IMR-90 (cell line): ENCODE measurements at places on chromosomes 3 and 15. TPM values are rescaled to one million over a fixed set of nuclear protein-coding genes. Genes with fewer than 3 reads are reported as not detected.
A peak's percentile ranks its signal among the peaks of the same experiment; 100 is the strongest.

- no peak for DNase-seq
Observed at GRCh38 chr15:99764522-99764921, 31.3 kb upstream of the LYSMD4 start.

Gene NRG4
- total RNA-seq, result not detected in 2 replicates

Gene SHISA5
- total RNA-seq, result 82.3 and 88.6 TPM in 2 replicates

Gene OXTR
- total RNA-seq, result 56.1 and 76.9 TPM in 2 replicates

DNA sequence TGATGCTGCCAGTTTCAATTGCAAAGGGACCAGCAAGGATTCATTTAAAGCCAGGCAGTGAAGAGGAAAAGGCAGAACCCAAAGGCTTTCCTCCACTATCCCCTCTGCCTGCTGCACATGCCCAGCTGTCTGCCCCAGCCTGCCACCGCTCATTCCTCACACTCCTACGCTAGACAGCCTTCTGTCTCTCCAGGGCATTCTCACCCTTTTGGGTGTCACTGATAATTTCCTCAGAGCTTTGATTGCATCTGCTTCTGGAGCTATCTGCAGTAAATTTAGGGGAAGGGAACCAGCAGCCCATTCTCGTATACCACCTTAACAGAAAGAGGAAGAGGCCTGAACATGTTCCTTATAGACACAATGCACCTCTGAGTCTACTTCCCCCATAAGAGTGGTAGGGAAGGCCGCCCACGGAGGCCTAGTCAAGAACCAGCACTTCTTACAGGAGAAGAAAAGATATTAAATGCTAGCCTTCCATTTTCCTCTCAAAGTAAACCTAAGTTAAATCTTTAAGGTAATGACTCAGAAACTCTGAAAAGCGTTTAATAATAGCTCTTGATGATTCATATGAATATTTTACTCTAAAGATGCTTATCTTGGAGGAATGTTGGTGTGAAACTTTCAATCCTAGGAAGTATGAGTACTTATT, 20.9 kb downstream of the NUDT16 start:
- peak; percentile 48 for DNase-seq

- DNase-seq, result peak; percentile 91
Observed at GRCh38 chr15:75107908-75108838, 84.8 kb downstream of the PPCDC start.

Gene VWA5B2
- not detected in 2 replicates for total RNA-seq

GRCh38 chr15:100631831-100632230, 29.4 kb downstream of the ASB7 start:
- DNase-seq, result no peak

DNA sequence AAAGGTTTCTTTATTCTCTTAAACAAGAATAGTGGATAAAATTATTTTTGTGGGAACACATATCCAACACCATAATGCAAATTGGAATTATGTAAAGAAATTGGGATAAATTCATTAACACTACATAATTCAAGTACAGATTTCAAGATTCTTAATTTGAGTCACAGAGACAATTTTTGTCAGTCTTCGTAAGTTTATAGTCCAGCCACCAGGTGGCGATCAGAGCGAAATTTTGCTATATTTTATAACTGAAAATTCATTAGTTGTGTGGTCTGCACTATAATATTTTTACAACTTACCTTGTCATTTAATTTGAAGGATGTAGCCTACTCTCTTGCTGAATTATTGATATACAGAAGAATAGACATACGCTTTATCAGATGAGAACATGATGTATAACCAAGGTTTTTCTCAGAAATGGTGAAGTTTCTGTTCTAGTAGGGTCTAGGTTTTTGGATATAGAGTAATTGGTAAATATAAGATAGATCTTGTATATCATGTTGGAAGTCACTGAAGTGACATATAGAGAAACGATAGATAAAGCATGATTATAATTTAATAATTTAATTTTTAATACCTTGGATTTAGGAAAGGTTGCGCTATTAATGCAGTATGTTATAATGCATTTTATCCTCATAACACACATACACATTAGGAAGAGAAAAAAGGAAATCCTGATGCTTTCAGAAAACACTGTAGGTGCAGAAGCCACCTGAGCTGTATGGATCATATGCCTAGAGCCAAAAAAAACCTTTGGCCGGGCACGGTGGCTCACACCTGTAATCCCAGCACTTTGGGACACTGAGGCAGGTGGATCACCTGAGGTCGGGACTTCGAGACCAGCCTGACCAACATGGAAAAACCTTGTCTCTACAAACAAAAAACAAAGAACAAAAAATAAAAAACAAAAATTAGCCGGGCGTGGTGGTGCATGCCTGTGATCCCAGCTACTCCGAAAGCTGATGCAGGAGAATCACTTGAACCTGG, 31.7 kb downstream of the PLSCR4 start:
- peak; percentile 44 for DNase-seq

Gene MAGEL2
- total RNA-seq, result under 0.01 and 0.18 TPM in 2 replicates

Gene IGSF11
- total RNA-seq, result 0.18 TPM in 1 of 2 replicates, not detected in the other

DNA sequence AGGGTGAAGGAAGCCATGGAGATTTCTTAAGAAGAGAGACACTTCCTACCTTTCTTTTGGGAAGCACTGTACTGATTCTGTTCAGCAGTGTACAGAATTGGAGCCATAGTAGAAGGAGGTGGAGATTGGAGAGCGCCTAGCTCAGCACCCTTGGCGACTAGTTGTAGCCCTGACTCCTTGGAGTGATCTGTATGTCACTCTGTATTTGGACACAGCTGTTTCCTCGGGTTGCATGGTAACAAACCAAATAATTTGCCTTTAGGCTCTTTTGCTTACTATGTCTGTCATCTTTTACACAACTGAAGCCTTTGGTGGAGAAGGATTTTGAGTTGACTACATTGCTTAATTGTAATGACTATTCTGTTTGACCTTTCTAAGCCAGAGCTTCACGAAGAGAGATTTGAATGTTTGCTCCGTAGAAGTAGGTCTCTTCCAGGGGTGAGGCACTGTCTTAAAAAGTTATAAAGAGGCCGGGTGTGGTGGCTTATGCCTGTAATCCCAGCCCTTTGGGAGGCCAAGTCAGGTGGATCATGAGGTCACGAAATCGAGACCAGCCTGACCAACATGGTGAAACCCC, 77.1 kb downstream of the AKAP13 start:
- DNase-seq, result no peak

DNA sequence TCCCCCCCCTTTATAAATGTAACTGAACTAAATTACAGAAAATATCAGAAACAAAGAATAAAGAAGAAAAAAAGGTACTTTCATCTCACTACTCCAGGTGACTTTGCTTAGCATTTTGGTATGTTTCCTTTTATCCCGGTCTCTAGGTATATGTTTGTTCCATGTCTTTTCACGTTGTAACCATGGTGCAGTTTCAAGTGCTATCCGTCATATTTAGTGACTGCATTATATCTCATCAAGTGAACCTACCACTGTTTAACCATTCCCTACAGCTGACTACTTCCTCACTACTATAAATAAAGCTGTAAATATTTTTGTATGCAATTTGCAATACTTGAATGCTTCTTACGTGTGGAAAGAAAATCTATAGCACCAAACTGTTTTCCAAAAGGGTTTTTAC, 2.2 kb downstream of the BTBD1 start:
- DNase-seq, result peak; percentile 37

DNA sequence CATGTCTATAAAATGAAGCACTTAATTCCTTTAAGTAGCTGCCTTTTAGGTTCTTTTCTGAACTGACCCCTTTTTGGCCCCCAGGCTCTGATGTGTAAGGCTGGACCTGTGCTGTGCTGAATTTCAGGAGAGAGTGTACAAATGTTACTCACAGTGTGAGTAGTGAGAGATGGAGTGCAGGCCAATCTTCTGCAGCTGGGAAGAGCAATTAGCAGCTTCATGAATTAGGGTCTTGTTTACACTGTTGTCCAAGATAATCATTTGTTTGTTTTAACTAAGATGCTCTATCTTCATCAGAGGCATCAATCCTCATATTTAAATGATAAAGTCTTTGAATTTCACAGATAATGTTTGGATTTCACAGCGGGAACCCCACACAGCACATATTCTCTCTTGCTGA, 19.4 kb downstream of the ARPP21 start:
- no peak for DNase-seq

Gene ADAMTSL3
- total RNA-seq, result under 0.01 TPM in 1 of 2 replicates, not detected in the other

DNA sequence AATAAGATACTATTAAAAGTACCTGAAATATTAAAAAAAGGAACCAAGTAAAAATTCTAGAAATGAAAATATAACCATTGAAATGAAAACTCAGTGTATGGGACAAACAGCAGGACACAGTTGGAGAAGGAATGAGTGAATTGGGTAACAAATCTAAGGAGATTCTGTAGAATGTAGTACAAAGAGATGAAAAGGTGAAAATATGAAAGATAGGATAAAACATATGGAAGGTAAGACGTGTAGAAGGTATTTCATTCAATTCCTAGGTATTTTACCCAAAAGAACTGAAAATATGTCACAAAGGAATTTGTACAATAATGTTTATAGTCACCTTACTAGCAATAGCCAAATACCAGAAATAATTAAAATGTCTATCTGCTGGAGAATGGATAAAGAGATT, 82.9 kb upstream of the CCNL1 start:
- DNase-seq, result no peak

- DNase-seq, result peak; percentile 33
Observed at GRCh38 chr15:43939070-43939469, 112.3 kb downstream of the WDR76 start.

GRCh38 chr15:85543741-85544155, 163.3 kb downstream of the AKAP13 start:
- no peak for DNase-seq

GRCh38 chr3:31572236-31573004, 39.7 kb downstream of the STT3B start:
- no peak for DNase-seq

- DNase-seq, result peak; percentile 40
Observed at GRCh38 chr3:105555206-105555605, 188.5 kb downstream of the ALCAM start.

GRCh38 chr3:190281308-190282051, 40.8 kb downstream of the CLDN1 start:
- DNase-seq, result peak; percentile 28

Gene FAM174B
- total RNA-seq, result 0.18 and 0.56 TPM in 2 replicates

Gene RASGRF1
- under 0.01 TPM in 2 replicates for total RNA-seq

- no peak for DNase-seq
Observed at GRCh38 chr15:25718597-25718996, 144.5 kb downstream of the ATP10A start.

DNA sequence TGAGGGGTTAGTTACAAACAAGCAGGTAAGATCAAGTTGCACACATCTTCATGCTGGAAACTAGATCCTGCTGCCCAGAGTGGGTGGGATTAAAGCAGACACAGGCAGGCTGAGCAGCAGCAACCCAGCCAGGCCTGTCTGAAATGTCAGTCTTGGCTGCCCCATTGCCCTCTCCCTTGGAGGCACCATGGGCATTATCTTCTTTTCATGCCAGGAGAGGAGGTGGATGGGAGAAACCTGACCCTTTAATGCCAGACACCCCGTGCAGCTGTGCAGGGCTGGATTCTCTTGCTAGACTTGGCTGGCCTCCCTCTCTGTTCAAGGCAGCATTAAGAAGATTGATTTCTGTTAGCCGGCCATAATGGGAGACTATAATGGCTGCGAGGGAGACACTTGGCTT, 23.0 kb upstream of the EPHB1 start:
- no peak for DNase-seq

GRCh38 chr15:65783872-65784271, 8.2 kb downstream of the DENND4A start:
- DNase-seq, result no peak

DNA sequence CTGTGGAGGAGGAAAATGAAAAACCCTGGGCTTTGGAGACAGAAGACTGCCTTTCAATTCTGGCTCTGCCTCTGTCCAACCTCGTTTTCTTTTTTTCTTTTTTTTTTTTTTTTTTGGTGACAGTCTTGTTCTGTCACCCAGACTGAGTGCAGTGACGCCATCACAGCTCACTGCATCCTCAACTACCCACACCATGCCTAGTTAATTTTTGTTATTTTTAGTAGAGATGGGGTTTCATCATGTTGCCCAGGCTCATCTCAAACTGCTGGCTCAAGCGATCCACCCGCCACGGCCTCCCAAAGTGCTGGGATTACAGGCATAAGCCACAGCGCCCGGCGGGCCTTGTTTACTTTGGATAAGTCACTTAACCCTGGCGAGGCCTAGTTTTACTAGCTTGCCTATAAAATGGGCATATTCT, 66.3 kb upstream of the SLC25A26 start:
- no peak for DNase-seq

Gene TNNC1
- total RNA-seq, result 1.1 and 1.3 TPM in 2 replicates

DNA sequence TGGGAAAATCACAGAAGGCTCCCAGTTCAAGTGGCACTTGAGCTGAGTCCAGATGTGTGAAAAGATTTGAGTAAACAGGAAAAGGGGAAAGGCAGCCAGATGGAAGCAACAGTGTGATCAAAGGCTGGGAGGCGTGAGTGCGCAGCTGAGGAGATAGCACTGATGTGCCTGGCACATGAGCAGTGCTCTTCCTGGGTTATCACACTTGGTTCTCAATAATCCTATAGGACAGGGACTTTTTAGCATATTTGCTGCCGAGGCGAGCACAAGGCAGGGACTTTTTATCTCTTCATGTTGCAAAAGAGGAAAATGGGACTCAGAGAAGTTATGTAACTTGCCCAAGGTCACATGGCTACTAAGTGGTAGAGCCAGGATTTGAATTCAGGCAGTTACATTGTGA, 39.6 kb downstream of the CORO2B start:
- no peak for DNase-seq

Gene CLDN16
- under 0.01 TPM in 2 replicates for total RNA-seq

DNA sequence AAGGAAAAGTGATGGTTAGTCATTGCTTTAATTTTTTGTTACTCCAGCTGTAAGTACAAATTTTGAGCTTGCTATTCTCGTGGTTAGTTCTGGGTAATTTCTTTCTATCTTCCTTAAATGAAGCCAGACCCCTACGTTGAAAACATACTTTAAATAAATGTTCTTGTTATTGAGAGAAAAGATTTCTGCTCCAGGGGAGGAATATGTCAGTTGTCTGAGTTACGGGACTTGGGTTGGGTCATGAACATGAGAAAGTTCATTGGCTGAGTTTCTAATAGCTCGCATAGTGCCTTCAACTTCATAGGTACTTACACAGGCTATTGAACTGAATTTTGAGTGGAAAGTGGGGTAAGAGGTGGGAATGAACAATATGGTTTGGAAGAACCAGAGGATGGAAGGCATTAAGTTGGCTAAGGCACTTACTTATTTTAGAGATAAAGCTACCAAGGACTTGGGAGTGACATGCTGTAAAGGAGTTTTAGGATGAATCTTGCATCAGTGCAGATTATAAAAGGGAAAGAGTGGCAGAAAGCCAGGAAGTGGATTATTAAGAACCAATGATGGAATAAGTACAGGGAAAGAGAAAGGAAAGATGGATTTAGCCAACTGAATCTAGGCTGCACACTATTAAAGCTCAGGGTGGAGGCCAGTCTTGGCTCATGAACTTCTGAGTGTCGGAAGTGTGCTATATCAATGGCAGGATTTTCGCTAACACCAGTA, 1.4 kb downstream of the RPSA start:
- DNase-seq, result peak; percentile 29

Gene HIGD2B
- total RNA-seq, result not detected in 2 replicates

Gene AMIGO3
- total RNA-seq, result not detected in 2 replicates

- DNase-seq, result no peak
Observed at GRCh38 chr3:167863811-167864551, 128.5 kb downstream of the SERPINI1 start.

GRCh38 chr3:115788921-115789470, 165.7 kb downstream of the GAP43 start:
- DNase-seq, result peak; percentile 92

Gene LRTM1
- not detected in 2 replicates for total RNA-seq

Gene ACTC1
- 0.83 and 1.1 TPM in 2 replicates for total RNA-seq

GRCh38 chr15:74542166-74543042, 1.4 kb downstream of the ARID3B start:
- no peak for DNase-seq

GRCh38 chr3:71016178-71016845, 567.2 kb downstream of the FOXP1 start:
- DNase-seq, result no peak

Gene CILP
- under 0.01 TPM in 1 of 2 replicates, not detected in the other for total RNA-seq
